Thoracic aorta (tissue), 2 donors: ENCODE measurements at places on chromosomes 3 and 15.
A peak's percentile ranks its signal among the peaks of the same experiment; 100 is the strongest.

- DNase-seq, result no peak
Observed at GRCh38 chr3:128491941-128492670, 895 bp downstream of the GATA2 start.

GRCh38 chr15:63079947-63080626 lies 37.5 kb downstream of the TPM1 start:
- no peak for DNase-seq

GRCh38 chr3:183328164-183328563 lies 75.1 kb downstream of the B3GNT5 start:
- no peak for DNase-seq

GRCh38 chr3:129855832-129856419 lies 37.6 kb downstream of the TMCC1 start:
- no peak for DNase-seq

DNA sequence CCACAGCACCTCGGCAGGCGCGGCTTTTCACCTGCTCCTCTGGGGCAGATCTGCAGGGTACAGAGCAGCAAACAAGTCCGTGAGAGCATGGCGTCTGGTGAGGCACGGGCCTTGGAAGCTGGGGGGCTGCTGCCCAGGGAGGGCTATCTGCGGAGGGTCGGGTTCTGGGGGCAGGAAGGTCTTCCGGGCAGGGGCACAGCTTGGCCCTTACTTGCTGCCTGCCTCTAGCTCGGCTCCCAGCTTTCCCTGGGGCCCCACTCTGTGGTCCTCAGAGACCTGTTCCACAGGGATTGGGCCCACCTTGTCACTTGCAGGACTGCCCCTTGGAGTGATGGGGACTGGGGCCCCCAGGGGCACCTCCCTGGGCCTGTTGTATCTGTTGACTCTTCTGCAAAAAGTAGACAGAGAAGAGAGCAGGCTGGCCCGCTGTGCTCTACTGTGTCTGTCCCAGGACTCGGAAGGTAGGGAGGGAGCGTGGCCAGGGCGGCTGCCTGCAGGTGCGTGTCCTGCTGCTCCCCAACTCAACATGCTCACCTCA lies 84.1 kb downstream of the TBC1D2B start:
- DNase-seq, result no peak

- DNase-seq, result no peak
Observed at GRCh38 chr15:96690733-96691132, 360.2 kb downstream of the NR2F2 start.

DNA sequence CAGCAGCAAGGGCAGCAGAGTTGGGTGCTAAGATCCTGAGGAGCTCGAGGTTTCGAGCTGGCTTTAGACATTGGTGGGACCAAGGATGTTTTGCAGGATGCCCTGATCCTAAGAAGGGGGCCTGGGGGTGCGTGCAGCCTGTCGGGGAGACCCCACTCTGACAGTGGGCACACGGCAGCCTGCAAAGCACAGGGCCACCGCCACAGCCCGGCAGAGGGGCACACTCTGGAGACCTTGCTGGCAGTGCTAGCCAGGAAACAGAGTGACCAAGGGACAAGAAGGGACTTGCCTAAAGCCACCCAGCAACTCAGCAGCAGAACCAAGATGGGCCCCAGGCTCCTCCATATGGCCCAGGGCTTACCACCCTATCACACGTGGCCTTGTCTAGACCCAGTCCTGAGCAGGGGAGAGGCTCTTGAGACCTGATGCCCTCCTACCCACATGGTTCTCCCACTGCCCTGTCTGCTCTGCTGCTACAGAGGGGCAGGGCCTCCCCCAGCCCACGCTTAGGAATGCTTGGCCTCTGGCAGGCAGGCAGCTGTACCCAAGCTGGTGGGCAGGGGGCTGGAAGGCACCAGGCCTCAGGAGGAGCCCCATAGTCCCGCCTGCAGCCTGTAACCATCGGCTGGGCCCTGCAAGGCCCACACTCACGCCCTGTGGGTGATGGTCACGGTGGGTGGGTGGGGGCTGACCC lies 18.8 kb downstream of the SEC61A1 start:
- no peak for DNase-seq

DNA sequence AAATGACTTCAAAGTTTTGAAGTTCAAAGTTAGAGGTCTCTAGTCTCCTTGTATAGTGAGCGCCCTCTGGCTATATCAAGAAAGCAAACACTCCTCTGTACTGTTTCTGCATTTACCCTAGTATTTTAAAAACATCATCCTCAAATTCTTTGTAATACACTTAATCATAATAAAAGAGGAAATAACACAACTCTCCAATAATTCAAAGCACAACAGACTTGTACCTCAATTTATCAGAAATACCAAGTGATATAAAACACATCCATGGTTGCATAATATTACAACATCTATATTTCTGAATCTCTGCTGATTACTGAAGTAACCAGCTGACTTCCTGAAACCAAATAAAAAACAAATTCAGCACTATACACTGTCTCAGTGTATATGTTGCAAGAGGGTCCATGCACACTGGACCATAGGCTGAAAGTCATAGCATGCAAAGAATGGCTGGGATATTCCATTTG lies 12.5 kb downstream of the PLOD2 start:
- DNase-seq, result no peak

DNA sequence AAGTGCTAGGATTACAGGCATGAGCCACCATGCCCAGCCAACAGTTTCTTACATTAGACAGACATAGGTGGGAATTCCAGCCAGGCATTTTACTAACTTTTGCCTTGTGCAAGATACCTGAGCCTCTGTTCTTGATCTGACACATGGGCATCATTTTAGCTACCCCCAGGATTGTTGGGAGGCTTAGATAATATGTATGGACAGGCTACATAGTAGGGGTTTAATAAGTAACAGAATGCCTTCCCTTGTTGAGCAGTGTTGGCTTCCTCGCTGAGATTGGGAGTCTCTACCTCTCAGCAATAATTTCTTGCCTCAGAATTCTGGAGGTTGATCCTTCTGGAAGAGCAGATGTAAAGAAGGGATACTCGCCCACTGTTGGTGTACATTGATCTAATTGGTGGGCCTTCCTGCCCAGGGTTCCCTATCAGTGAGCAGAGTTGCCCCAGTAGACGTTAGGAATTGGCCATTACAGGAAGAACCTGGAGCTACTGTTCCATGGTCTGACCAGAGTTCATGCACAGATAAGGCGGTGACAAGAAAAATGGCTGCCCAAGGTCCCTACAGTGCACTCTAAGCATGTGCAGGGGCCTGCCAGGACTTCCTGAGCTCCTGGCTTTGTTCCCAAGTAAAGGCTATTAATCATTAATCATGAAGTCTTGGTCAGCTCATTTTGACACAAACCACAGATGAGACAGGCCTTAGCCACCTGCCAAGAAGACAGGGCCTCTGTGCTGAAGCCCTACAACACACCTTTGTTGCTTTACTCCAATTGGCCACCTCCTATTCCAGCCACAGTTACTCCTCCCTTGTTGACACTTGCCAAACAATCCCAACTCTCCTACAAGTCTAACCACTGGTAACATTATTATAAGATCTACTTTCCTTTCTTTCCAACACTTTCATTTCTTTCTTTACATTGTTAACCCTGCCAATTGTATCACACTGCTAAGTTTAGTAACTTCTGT lies 5.0 kb upstream of the IL17RE start:
- DNase-seq, result no peak

DNA sequence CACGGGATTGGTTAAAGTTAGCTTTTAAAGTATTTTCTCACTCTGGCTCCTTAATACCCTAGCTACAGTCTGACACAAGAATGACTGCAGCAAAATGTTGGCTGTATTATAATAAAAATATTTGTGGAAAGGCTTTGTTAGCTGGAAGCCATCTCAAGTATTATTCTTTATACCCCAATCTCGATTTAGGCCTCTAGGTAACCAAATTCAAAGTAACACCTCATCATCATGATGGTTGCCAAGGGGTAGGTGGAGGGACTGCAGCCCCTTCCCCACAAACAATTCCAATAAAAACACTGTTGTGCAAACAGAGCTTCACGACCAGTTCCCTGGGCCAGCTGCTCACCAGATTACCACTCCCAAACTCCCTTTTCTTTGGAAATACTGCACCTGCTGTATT lies 759 bp upstream of the GMPS start:
- DNase-seq, result no peak

DNA sequence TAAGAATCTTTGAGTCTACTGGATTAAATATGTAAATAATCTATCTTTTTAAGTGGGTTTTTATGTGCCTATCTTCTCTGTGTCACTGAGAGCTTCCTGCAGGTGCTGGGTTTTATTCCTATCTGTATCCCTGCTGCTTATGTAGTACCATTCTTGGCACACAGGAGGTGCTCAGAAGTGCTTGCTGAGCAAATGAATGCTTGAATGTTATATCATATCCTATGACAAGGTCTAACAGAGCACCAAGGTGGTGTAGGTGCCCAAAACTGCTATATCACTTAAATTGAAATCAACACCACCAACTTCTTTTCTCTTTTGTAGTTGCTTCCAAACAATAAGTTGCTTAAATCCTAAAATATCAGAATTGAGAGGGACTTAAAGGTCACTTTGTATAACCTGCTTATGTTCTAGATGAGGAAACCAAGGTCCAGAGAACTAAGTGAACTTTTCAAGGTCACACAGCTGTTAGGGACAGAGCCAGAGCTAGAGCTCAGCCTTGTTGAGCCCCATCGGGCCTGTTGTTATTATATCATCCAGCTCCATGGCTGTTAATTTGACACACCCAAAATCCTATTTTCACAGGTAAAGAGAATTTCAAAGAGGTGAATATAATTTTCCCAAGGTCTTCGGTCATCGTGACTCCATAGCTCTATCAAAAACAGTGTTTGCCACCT lies 46.0 kb downstream of the CCNL1 start:
- DNase-seq, result no peak

- DNase-seq, result no peak
Observed at GRCh38 chr3:128814060-128814459, 65.4 kb upstream of the ACAD9 start.

GRCh38 chr3:16084887-16085286 lies 89.6 kb upstream of the GALNT15 start:
- no peak for DNase-seq

DNA sequence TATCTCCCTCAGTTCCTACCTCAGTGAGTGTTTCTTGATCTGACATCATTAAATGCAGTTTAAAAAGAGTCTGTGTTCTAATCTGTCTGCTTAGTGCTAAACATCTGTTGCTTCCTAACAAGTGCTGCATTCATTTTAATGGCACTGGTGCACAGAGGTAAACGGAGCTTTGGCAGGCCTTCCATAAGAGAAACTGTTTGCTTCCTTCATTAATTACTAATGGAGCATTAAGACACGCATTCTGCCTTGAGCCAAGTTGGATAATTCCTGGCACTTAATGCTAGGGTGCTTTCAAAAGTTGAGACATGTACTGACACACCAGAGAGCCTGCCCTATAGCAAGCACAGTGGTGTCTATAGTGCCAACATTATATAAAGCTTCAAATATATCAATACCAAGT lies 34.7 kb downstream of the SCG5 start:
- no peak for DNase-seq

DNA sequence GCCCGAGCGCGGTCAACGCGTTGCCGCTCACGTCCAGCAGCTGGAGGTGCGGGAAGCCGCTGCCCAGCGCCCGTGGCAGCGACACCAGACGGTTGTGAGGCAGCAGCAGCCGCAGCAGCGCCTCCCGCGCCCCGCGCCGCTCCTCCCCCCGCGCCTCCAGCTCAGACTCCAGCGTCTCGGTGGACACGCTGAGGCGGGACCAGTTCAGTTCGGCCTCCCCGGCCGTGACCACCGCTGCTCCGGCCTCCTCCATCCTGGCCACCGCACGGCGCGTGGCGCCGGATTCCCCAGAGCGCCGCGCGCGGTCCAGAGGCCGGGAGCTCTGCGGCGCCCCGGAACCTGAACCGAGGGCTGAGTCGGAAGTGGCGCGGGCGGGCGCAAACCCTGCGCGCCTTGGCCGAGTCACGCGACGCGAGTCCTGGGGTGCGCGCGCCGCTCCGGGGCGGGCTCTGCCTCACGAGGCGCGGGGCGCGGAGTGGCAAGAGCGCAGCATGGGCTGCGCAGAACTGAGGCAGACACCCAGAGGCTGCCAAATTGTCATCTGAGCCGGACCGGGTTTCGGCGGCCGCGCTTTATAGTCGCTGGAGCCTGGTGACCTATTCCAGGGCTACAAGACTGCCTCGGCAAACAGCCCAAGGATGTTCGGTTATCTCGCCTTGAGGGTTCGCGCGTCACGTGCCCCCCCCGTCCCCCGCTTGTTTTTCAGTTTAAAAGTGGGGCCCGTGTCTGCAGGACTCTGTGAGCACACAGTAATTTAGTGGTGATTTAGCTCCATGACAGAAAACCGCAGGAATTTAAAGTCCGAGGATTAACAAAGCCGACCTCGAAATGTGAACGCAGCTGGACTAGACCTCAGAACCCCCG lies at the start of gene LRRC58:
Gene LRRC58, minus strand, starts transcription at position 364 of the 864 bp plus-strand sequence. Its CDS starts 111 bp downstream, at position 253.
- DNase-seq, result peak; percentile 36

- no peak for DNase-seq
Observed at GRCh38 chr15:93290618-93290946, 201.6 kb upstream of the RGMA start.

DNA sequence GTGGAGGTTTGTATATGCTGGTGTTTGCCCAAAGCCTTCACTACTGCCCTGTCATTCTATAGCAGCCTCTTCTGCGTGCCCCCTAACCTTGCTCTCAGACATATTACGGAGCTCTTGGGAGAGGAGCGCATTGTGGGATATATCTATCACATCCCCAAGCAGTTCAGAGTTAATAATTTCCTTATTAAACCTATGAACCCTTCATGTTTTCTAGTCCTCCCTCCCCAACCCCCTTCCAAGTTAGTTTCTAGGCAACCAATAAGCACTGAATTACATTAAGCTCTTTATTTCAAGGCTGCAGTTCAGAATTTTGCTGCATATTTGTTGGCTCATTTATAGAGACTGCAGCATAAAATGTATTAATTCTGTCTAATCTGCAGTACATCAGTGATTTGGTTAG lies 57.3 kb upstream of the GRM7 start:
- no peak for DNase-seq

- no peak for DNase-seq
Observed at GRCh38 chr3:126154391-126155279, 25.8 kb downstream of the ALDH1L1 start.

DNA sequence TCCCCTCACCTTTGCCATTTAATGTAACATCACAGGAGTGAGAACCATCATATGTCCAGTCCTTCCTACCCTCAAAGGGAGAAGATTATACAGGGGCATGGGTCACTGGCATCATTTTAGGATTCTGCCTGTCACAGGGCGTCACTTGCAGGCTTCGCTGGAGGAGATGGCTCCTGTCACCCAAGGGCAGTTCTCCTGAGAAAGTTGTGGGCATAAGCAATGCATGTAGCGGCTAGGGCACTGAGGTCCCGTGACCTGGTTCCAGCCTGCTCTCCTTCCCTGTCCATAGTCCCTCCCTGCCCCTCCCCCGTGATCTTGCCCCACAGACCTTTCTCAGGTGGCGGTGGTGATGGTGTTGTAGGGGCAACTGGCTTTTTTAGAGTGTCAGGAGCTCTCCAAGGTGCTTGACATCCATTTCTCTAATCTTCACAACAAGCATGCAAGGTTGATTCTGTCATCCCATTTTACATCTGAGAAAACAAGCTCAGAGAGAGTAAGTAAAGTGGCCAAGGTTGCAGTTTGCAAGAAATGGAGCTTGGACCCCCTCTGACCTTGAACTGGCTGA lies 241.5 kb upstream of the CTDSPL start:
- DNase-seq, result no peak

GRCh38 chr15:89335298-89336041 lies 846 bp upstream of the POLG start:
- DNase-seq, result no peak

- DNase-seq, result no peak
Observed at GRCh38 chr3:24867783-24868182, 373.1 kb upstream of the THRB start.
